ENCODE measurements at places on chromosomes 11 and 22.

GRCh38 chr22:46069521-46070214 is 80.7 kb upstream of the PPARA start:
- H3K4me1 ChIP-seq: peaks cover 48% of the 10 kb centered on the region
- peak overlapping the region; percentile 79 for H3K4me3 ChIP-seq
- DNase-seq: peak; percentile 81
- H3K27me3 ChIP-seq: no peaks in the 10 kb centered on the region
- H3K36me3 ChIP-seq: no peaks in the 10 kb centered on the region

- H3K36me3 ChIP-seq: no peaks in the 10 kb centered on the region
- no peak overlapping the region for H3K27ac ChIP-seq
- peaks cover 24% of the 10 kb centered on the region for H3K27me3 ChIP-seq
- no peak for DNase-seq
- peak overlapping the region; percentile 44 for H3K4me3 ChIP-seq
- peaks cover 14% of the 10 kb centered on the region for H3K4me1 ChIP-seq
Observed at GRCh38 chr22:50720301-50721256, 17.4 kb upstream of the ACR start.

GRCh38 chr22:20130319-20130718 is 1.3 kb upstream of the ZDHHC8 start:
- H3K4me1 ChIP-seq: peaks cover 44% of the 10 kb centered on the region
- H3K36me3 ChIP-seq: peaks cover 23% of the 10 kb centered on the region
- no peaks in the 10 kb centered on the region for H3K27me3 ChIP-seq
- no peak overlapping the region for H3K27ac ChIP-seq
- H3K4me3 ChIP-seq: peak overlapping the region; percentile 98

DNA sequence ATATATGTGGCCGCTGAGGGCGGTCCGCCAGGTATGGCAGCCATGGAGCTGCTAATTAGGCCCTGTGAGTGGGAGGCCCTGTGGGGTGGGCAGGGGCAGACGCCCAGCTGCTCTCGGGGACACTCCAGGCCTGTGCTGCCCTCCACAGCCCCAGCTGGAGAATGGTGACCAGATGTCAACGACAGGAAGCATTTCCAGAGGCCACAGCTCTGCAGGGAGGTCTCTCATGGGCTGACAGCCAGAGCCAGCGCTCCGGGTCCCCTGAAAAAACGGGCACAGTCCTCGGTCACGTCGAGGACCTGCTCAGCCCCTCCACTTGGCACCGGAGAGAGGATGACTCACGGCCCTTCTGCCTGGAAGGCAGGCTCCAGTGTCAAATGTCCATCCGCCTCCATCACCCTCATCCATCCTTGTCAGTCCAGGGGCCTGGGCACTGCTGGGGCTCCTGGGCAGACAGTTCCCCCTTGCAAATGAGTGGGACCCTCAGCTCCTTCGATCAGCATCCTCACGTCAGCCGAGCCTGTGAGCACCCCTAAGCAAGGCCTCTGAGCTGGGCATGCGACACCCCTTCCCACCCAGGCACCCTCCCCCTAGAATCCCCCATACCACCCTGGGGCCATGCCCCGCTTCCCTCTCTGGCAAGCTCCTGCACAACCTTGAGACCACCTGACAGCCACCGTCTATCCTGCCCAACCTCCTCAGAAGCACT is 1.9 kb downstream of the BID start:
- no peaks in the 10 kb centered on the region for H3K27me3 ChIP-seq
- H3K4me1 ChIP-seq: peaks cover 33% of the 10 kb centered on the region
- no peak overlapping the region for H3K27ac ChIP-seq
- H3K4me3 ChIP-seq: peak overlapping the region; percentile 93

All from suprapubic skin (tissue), 4 donors.